ENCODE measurements at places on chromosomes 12 and 14.

DNA sequence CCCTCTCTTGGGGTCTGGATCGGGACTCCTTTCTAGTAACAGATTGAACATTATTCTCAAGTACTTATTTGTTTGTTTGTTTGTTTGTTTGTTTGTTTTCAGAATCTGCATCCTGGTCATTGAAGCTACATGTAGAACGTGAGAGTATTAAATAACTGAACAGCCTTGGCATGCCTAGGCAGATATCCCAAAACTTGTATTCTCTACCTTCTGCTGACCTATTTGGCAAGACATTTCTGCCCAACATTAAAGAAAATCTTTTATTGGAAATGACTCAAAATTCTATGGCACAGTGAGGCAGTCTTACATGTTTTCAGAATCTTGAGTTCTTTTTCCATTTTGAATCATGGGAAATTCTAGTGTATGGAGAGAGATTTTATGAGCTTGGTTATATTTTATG lies 165.1 kb upstream of the CNOT2 start:
- DNase-seq: no peak

DNA sequence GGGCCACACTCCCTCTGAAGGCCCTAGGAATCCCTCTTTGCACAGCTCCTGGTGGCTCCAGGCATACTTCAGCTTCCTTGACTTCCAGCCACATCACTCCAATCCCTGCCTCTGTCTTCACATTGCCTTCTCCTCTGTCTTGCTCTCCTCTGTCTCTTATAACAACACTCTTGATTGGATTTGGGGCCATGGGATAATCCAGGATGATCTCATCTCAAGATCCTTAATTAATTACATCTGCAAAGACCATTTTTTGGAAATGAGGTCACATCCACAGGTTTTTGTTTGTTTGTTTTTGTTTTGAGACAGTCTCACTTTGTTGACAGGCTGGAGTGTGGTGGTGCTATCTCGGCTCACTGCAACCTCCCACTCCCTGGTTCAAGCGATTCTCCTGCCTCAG lies 88.7 kb downstream of the TMTC1 start:
- no peak for DNase-seq

- DNase-seq: no peak
These were observed 58.7 kb upstream of the GZMB start for GRCh38 chr14:24692382-24693352.

- DNase-seq: no peak
These were observed 3.5 kb downstream of the CDKN1B start for GRCh38 chr12:12720672-12721161.

DNA sequence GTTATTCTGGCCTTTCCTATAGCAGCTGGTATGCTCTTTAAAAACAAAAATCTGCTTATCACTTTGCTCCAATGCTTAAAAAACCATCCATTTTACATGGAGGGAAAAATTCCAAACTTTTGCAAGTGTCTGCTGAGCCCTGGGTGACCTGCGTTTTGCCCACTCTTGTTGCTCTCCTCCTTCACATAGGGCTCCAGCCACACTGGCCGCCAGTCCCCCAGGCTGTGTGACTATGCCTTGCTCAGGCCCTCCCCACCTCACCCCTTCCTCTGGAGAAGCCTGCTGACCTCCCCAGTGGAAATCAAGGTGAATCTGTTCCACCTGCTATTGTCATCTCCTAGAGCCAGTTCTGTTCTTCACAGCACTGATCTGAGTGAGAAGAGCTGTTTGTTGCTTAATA lies 126.9 kb downstream of the SLC25A47 start:
- DNase-seq: no peak

Measured in stimulated activated CD4-positive, alpha-beta T cell treated with anti-CD3 and anti-CD28 coated beads, Interleukin-4, amount 100 ng/mL, for 48 hours (primary cell).